Esophagus squamous epithelium (tissue), 5 donors: ENCODE measurements at places on chromosomes 1 and 21. TPM values are rescaled to one million over a fixed set of nuclear protein-coding genes. Genes with fewer than 3 reads are reported as not detected.

ORC1 gene
- 6.2 TPM for total RNA-seq

ASPM gene
- 10.1 TPM for total RNA-seq

SPRR2A gene
- 1,658 TPM for total RNA-seq

PRRX1 gene
- 4.2 TPM for total RNA-seq

BNIPL gene
- total RNA-seq = 97.5 TPM

DNA sequence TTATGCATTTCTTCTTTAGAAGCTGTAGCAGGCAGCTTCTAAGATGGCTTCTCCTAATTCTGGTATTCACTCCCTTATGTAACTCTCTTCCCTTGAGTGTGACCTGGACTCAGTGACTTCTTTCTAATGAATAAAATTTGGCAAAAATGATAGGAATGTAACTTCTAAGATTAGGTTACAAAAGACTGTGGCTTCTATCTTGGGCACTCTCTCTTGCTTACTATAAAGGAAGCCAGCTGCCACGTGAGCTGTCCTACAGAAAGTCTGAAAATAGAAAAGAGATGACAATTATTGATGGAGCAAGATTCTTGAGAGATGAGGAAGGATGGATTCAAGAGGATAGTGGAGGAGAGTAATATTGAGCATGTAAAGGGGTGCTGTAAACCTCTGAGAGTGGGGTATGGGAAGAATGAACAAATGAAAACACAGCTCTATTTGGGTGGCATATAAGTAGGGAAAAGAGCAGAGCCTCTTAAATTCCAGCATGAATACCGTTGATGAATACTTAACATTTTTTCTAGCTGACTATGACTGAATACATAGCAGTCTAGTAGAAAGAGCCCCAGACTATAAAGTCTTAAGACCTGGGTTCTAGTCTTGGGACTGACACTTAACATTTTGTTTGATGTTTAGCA, 5.5 kb downstream of the TSEN15 start:
- no peaks in the 10 kb centered on the region for H3K4me1 ChIP-seq
- no peak for DNase-seq
- no peaks in the 10 kb centered on the region for H3K27me3 ChIP-seq
- H3K36me3 ChIP-seq = no peaks in the 10 kb centered on the region

DNA sequence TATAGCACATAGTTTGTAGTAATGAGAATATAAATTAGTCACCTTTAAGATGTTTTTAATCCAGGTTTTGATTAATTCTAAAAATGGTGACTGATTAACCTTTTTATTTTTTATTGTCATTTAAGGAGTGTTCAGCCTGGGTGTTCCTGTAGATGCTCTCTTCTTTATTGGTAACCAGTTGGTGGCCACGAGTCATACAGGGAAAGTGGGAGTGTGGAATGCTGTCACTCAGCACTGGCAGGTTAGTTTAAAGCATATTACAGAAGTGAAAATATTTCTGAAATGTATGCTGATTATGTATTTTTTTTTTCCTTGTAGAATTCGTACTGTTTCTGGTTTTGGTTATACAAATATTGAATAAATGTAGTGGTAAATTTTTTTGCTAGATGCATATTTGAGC, 28.1 kb downstream of the KCTD3 start:
- H3K27me3 ChIP-seq = no peaks in the 10 kb centered on the region
- no peak for DNase-seq
- peak overlapping the region; percentile 68 for H3K27ac ChIP-seq
- no peaks in the 10 kb centered on the region for H3K36me3 ChIP-seq
- H3K4me3 ChIP-seq = no peak overlapping the region
- H3K4me1 ChIP-seq = peaks cover 69% of the 10 kb centered on the region

DNA sequence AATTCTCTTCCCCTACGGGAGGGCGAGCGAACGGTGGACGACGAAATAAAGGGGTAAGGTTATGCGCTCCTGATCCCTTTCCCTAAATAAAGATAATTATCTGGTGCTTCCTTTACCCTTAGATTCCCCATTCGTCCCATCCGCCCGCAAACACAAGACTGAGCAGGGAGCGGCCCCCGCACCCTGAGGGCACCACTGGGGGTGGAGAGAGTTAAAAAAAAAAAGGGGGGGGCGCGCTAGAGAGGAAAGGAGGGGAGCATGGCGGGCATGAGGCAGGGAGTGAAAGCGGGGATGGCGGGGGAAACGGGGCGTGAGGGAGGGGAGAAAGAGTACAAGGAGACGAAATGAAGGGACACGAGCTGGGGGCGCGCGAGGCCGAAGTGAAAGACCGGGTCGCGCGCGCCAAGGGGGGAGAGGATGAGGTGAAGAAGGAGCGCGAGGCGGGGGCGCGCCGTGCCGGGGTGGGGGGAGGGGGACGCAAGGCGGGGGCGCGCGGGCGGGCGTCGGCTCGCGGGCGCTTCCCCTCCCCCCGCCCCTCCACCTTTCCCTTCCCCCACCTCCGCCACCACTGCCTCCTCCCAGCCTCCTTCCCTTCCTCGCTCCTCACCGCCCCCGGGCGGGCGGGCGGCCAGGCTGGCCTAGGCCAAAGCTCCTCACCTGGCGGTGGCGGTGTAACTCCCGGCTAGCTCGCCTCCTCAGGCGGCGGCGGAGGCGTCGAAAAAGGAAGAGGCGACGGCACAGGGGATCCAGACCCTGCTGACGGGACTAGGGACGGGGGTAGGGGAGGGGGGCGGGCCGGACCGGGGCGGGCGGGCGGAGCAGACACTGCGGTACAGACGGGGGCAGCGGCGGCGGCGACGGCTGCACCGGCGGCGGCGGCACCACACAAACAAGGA, 448 bp downstream of the GATAD2B start:
- no peaks in the 10 kb centered on the region for H3K27me3 ChIP-seq
- peaks cover 30% of the 10 kb centered on the region for H3K4me1 ChIP-seq
- peak overlapping the region; percentile 87 for H3K27ac ChIP-seq
- no peak for DNase-seq
- peaks cover 6% of the 10 kb centered on the region for H3K36me3 ChIP-seq

GRCh38 chr1:41436281-41437010, 48.0 kb downstream of the EDN2 start:
- no peak overlapping the region for H3K4me3 ChIP-seq
- no peaks in the 10 kb centered on the region for H3K27me3 ChIP-seq
- H3K27ac ChIP-seq = no peak overlapping the region
- no peak for DNase-seq
- H3K4me1 ChIP-seq = peaks cover 18% of the 10 kb centered on the region

GRCh38 chr1:58717979-58718378, 18.1 kb upstream of the MYSM1 start:
- no peaks in the 10 kb centered on the region for H3K36me3 ChIP-seq
- H3K27me3 ChIP-seq = no peaks in the 10 kb centered on the region
- no peak overlapping the region for H3K27ac ChIP-seq
- no peaks in the 10 kb centered on the region for H3K4me1 ChIP-seq

- no peaks in the 10 kb centered on the region for H3K36me3 ChIP-seq
- peaks cover 4% of the 10 kb centered on the region for H3K4me1 ChIP-seq
- no peak overlapping the region for H3K4me3 ChIP-seq
- no peak overlapping the region for H3K27ac ChIP-seq
- H3K27me3 ChIP-seq = no peaks in the 10 kb centered on the region
These were observed 7.1 kb downstream of the MEX3A start for GRCh38 chr1:156075162-156075561.

DNA sequence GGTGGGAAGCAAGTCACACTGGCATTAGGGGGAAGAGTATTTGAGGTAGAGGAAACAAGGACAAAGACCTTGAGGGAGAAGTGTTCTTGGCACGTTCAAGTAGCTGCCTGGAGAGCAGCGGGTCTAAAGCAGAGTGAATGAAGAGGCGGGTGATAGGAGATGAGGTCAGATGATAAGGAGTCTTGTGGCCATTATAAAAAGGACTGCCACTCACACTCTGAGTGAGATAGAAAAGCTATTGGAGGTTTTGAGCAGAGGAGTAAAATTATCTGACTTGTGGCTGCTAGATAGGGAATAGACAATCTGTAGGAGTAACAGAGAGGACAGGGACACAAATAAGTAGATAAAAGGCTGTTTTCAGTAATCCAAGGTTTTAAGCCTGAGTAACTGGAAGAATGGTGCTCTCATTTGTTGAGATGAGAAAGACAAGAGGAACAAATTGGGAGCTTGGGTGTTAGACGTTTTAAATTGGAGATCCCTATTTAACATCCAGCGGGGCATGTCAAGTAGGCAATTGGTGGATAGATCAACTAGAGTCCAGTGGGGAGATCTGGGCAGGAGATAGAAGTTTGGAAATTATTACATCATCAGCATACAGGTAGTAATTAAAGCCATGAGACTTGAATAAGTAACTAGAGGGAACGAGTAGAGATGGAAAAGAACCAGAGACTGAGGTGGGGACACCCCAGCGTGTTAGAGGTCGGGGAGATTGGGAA, 43.7 kb downstream of the HENMT1 start:
- DNase-seq = no peak
- no peaks in the 10 kb centered on the region for H3K36me3 ChIP-seq
- H3K27me3 ChIP-seq = no peaks in the 10 kb centered on the region
- no peak overlapping the region for H3K4me3 ChIP-seq
- H3K4me1 ChIP-seq = no peaks in the 10 kb centered on the region
- H3K27ac ChIP-seq = no peak overlapping the region

GRCh38 chr1:107352850-107353249, 212.0 kb downstream of the NTNG1 start:
- H3K27ac ChIP-seq = no peak overlapping the region
- no peak overlapping the region for H3K4me3 ChIP-seq
- H3K4me1 ChIP-seq = no peaks in the 10 kb centered on the region
- no peaks in the 10 kb centered on the region for H3K27me3 ChIP-seq
- H3K36me3 ChIP-seq = no peaks in the 10 kb centered on the region

GRCh38 chr1:215669806-215670491, 102.8 kb downstream of the KCTD3 start:
- no peaks in the 10 kb centered on the region for H3K36me3 ChIP-seq
- no peak for DNase-seq
- no peaks in the 10 kb centered on the region for H3K27me3 ChIP-seq

- H3K27ac ChIP-seq = no peak overlapping the region
- no peaks in the 10 kb centered on the region for H3K4me1 ChIP-seq
- no peaks in the 10 kb centered on the region for H3K36me3 ChIP-seq
- H3K4me3 ChIP-seq = no peak overlapping the region
These were observed 21.0 kb downstream of the KCNAB2 start for GRCh38 chr1:6066680-6067079.

GRCh38 chr1:99465176-99465900, 180.6 kb upstream of the PALMD start:
- no peaks in the 10 kb centered on the region for H3K27me3 ChIP-seq
- no peak for DNase-seq
- H3K27ac ChIP-seq = no peak overlapping the region
- no peaks in the 10 kb centered on the region for H3K36me3 ChIP-seq

DNA sequence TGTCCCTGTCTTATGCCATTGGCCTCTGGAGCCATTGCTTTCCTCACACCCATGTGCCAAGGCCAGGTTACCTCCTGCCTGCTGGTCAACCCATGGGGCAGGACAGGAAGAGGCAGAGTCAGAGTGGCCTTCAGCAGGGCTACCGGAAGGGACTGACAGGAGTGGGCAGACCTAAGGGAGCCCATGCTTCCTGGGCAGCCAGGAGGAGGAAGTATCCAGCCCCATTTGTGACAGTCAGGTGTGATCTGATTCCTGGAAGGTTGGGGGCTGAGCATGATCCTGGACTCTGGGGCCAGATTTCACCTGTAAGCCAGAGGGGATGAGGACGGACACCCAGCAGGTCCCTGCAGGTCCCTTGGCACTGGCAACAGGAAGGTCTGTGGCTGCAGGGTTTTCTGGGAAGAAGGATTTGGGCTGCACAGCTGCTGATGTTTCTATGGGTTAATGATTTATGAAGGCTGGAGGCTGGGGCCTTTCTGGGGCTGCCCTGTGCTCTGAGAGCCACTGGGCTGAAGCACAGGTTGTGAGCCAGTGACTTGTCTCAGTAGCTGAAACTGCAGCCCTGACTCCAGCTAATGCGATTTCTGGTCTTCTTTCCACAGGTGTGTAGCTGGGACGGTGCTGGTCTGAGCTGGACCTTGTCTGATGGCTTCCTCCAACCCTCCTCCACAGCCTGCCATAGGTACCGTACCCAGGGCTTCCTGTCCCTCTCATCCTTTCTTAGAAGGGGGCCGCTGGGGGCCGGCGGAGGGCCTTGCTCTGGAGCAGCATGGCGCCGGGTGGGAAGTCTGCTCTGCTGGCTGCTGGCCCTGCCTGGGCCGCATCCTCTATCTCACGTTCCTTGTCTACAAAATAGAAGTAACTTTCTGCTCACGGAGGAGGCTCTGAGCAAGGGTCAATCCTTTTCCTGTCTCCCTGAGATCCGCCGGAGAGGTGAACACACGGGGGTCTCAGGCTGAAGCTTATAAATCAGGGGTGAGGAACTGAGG, 40.7 kb downstream of the ARHGEF10L start:
- DNase-seq = no peak
- no peak overlapping the region for H3K27ac ChIP-seq
- no peak overlapping the region for H3K4me3 ChIP-seq
- H3K27me3 ChIP-seq = no peaks in the 10 kb centered on the region
- H3K4me1 ChIP-seq = peaks cover 37% of the 10 kb centered on the region
- no peaks in the 10 kb centered on the region for H3K36me3 ChIP-seq

- DNase-seq = no peak
- peaks cover 58% of the 10 kb centered on the region for H3K36me3 ChIP-seq
- no peak overlapping the region for H3K27ac ChIP-seq
- H3K27me3 ChIP-seq = no peaks in the 10 kb centered on the region
- no peak overlapping the region for H3K4me3 ChIP-seq
These were observed 25.5 kb downstream of the USP1 start for GRCh38 chr1:62462370-62462769.
